ENCODE measurements at places on chromosomes 12 and 14. TPM values are rescaled to one million over a fixed set of nuclear protein-coding genes. Genes with fewer than 3 reads are reported as not detected.

The TCP11L2 gene
- total RNA-seq = 211 TPM

- DNase-seq = no peak
These were observed 72.0 kb downstream of the RIMBP2 start for GRCh38 chr12:130644146-130644545.

GRCh38 chr14:101458741-101459550, 102.3 kb upstream of the DIO3 start:
- DNase-seq = no peak

GRCh38 chr14:83632375-83632774, 1897.6 kb upstream of the FLRT2 start:
- no peak for DNase-seq
